Right ventricle myocardium inferior (tissue), 1 donor: ENCODE measurements at places on chromosomes 2 and 18.

- no peak for DNase-seq
These were observed 222.3 kb downstream of the IKZF2 start for GRCh38 chr2:212929116-212929515.

GRCh38 chr2:120708944-120709607 lies 26.6 kb upstream of the GLI2 start:
- DNase-seq: peak; percentile 59

DNA sequence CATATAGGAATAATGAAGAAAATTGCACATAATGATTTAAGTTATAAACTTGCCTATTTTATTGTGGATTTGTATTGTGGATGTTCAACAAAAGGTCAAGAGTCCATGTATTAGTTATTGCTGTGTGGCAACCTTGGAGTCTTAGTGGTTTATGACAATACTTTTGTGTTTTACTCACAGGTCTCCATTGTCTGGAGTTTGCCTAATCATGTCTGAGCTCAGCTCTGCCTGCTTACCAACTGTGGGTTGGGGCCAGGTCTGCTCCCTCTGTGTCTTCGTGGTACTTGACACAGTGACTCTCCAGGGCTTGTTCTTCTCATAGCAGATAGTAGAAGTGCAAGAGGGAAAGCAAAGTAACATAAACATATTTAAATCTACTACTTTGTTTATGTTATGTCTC lies 382.5 kb downstream of the CBLN2 start:
- DNase-seq: no peak

GRCh38 chr2:178592655-178593054 lies 112.4 kb downstream of the PLEKHA3 start:
- no peak for DNase-seq

GRCh38 chr2:201574766-201575165 lies 68.5 kb downstream of the TMEM237 start:
- no peak for DNase-seq

DNA sequence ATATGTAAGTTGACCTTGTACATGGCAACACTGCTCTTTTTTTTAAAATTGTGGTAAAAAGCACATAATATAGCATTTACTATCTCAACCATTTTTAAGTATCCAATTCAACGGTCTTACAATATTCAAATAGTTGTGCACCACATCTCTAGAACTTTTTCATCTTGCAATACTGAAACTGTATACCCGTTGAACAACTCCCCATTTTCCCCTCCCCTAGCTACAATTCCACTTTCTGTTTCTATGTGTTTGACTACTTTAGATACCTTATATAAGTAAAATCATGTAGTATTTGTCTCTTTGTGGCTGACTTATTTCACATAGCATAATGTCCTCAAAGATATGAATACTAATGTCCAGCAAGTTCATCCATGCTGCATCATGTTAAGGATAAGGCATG lies 452.1 kb downstream of the TXNL1 start:
- DNase-seq: no peak

GRCh38 chr2:28164280-28164801 lies 228.3 kb upstream of the FOSL2 start:
- peak; percentile 57 for DNase-seq

GRCh38 chr18:67385455-67385854 lies 131.1 kb downstream of the DSEL start:
- no peak for DNase-seq

GRCh38 chr2:16425462-16426336 lies 239.9 kb downstream of the CYRIA start:
- DNase-seq: no peak

DNA sequence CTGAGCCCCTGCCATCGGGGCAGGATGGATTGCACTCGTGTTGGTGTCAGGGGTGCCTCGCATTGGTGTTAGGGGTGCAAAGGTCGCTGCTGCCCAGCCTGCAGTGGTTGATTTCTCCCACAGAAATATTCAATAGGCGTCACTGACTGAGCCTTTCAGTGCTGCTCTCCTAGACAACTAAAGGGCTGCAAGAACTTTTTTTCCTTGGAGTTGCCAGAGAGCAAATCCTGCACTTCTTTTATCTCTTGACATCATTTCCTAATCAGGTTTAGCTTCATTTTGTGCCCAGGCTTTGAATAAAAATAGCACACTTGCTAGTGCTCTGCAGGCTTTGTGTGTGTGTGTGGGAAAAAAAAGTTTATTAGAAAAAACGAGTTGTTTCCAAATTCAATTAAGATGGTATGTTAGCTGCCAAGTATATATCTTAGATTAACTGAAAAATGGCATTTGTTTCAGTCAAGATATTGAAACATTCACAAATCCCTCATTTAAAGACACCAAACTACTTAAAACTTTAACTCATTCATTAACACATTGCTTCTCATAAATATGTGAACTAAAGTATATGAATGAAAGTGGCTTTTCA lies 125.6 kb downstream of the SOCS6 start:
- DNase-seq: no peak
